ENCODE measurements at places on chromosomes 16 and 17.

DNA sequence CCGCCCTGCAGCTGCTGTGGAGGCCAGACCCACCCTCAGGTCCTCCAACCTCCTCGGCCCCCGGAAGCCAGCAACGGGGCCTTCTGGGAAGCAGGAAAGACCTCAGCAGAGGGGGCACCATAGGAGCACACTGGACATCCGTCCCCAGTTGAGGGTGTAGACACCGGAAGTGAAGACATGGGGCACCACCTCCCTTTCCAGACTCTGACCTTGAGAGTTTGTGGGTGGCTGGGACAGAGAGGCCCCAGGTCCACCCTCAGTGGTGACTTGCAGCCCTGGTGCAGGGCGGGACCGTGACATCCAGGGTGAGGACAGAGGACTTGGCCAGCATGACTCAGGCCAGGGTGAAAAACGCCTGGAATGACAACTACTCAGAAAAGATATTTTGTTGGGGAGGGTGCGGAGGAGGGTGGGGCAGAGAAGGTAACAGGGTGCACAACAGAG, 19.9 kb downstream of the CEP295NL start:
- no peak for DNase-seq

GRCh38 chr16:35599429-35600160, 2140.2 kb downstream of the TP53TG3F start:
- no peak for DNase-seq

DNA sequence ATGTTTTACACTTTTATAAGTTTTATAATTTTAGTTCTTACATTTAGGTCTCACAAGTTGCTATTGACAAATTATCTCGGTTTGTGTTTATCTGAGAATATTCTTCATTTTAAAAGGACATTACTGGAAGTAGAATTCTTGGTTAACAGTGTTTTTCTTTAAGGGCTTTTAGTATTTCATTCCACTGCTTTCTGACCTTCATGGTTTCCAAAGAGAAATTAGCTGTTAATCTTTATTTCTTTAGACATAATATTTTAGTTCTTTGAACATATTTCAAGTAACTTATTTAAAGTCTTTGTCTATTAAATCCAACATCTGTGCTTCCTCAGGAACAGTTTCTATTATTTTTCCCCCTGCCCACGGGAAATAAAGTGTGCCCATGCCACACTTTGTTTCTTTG, 240.1 kb upstream of the AXIN2 start:
- no peak for DNase-seq

DNA sequence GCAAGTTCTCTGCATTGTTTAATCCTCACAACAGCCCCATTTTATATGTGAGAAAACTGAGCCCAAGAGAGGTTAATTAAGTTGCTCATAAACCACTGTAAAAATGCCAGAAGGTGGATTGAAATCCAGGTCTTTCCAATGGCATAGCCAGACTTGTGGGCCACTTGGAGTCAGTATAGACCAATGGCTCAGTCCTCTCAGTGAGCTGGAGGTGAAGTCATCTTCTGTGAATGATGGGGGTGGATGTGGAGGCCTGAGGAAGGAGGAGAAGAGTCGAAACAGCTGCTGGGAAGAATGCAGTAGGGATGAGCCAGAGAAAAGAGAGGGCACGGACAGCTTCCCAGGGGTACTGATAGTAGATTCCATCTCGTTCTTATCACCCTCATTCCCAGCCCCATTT, 213.4 kb downstream of the SOX9 start:
- DNase-seq = no peak

DNA sequence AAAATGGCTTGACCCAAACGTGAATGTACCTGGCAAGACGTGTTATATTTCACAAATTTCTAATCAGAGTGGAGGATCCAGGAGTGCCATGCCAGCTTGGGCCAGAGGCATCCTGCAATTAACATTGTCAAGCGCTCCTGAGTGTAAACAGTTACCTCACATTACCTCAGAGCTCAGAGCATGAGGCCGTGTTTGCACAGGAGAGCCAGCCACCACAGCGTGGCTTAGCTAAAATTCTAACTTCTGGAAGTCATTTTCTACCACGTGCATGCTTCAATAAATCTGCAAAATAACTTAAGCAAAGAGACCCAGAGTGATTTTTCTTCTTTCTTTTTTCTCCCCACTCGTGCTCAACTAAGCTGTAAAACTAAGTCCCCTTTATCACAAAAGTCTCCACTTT, 769.0 kb downstream of the KCNJ2 start:
- no peak for DNase-seq

GRCh38 chr17:12348476-12348875, 317.2 kb upstream of the MYOCD start:
- no peak for DNase-seq

DNA sequence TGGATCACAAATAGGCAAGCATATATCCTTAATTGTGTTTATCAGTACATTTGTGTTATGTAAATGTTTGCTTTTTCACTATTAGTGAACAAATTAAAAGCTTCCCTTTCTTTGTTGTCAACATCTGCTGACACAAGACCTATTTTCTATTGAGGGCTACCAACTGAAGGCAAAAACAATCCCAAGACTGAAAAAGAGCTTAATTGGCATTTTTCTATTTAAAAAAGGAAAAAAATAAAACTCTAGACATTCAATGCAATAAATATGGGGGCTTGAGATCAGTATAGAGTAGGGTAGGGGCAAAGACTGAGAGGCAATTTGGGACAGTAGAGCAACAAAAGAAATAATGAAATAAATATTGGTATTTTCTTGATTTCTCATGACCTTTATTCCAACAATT, 24.2 kb downstream of the OMG start:
- no peak for DNase-seq

DNA sequence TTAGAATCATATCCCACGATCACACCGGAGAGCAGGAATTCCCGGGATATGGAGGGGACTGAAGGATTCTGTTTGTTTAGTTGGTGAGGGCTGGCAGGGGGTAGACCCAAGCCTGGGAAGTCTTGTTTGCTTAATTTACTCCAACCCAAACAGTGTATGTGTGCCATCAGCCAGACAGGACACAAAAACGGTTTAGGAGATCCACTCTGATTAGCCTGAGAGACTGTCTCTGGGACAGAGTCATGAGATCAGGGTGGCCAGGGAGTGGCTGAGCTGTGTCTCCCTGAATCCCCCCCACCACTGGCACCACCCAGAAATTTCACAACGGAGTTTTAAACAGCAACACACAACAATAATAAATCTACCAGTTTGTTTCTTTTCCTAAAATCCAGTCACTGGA, 127.0 kb downstream of the RBFOX3 start:
- no peak for DNase-seq

- peak; percentile 92 for DNase-seq
These were observed at the start of gene DDX42 for GRCh38 chr17:63774141-63774968. TSS of gene DDX42 (plus strand) at chr17:63774170. CDS start at chr17:63787050, 12,880 bp downstream.

DNA sequence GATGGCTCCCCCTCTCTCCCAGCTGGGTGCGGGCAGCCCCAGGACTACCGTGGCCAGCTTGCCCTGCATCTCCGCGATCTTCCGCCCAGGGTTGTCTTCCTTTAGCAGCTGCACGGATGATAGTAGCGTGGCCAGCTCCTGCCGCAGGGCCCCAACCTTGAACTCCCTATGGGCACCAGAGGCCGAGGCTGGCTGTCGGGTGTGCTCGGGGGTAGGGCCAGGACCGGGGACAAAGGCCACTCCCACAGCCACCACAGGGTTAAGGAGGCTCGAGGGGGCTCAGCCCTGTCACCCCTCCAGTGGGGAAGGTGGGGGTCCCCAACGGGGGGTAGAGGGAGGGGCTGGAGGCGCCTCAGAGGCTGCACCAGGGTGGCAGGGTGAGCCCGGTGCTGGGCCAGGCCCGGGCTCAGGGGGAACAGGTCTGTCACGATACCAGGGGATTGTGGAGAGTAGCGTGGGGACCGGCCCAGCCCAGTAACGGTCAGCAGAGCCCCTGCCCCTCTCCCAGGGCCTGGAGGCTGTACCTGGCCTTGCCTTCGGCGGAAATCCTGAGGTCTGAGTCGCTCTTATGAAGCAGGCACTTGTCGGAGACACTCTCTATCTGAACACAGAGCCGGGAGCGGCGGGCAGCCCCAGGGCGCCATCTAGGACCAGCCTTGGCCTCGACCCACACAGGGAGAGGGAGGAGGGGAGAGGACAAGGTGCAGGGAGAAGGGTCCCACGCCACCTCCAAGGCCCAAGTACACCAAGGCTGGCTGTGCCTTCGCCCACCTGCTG, 5.2 kb downstream of the PERCC1 start:
- no peak for DNase-seq

- no peak for DNase-seq
These were observed 213.4 kb downstream of the ZFHX3 start for GRCh38 chr16:72834499-72834898.

DNA sequence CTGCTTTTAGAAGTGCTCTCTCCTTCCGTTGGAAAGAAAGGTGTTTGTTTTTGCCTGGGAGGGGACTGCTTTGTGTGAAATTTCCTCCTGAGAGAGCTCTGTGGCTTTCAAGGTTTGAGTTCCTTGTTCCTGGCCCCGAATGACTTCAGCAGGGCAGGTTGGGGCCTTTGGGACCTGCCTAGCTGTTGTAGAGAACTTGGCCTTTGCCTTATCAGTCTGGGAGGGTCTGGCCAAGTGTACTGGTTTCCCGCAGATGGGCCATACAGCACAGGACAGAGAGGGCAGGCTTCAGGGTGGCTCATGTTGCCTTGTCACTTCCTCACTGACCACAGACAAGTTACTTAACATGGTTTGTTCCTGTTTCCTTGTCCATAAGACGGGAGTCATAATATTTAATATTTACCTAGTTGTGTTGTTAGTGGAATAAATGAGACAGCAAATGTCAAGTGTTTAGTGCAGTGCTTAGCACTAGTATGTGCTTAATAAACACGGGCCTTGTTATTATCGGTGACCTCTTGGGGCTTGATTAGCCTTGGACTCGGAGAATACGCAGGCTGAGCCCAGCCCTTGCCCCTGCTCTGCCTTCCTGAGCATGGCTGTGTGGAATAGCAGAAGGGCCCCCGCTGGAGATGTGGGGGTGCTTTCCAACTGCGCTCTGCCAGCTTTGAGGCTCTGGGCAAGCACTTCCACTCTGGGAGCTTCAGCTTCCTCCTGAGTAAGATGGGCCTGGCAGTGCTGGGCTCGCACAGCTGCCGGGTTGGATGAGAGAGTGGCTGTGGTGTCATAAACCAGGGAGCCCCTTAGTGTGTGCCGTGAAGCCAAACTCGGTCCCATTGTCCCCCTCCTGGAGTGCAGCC, 6.6 kb downstream of the PRSS8 start:
- DNase-seq = no peak

DNA sequence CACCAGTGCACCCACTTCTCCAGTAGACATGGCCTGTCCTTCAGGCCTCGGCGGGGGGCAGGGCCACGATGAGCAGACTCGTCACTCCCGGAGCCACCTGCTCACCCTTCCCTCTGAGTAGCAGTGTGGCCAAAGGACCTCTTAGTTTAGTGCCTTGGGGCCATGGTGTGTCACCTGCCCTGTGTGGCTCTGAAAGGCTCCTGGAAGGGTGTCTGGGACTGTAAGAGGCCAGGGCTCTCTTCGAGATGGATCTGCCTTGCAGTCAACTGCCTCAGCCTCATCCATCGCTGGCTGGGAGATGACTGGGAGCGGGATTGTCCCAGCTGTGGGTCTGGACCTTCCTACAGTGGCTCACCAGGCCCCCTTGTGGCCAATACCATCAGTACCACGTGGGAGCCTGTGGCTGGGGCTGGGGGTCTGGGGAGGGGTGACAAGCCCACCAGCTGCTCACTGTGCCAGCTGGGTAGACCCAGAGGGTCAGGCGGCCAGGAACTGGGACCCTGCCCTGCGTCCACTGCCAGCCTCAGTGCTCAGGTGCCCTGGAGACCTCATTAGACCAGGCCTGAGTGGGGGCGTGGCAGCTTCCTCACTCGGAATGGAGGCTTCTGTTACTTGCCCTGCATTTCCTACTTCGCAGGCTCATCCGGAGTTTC, 133.4 kb downstream of the OR1D5 start:
- peak; percentile 32 for DNase-seq

- DNase-seq = no peak
These were observed 181.3 kb downstream of the HS3ST3A1 start for GRCh38 chr17:13420418-13420826.

- DNase-seq = no peak
These were observed 204.8 kb upstream of the CPHXL start for GRCh38 chr16:75931043-75931442.

- no peak for DNase-seq
These were observed 595.2 kb downstream of the TOX3 start for GRCh38 chr16:51951668-51952298.

GRCh38 chr16:53891409-53892139, 187.6 kb downstream of the FTO start:
- no peak for DNase-seq

DNA sequence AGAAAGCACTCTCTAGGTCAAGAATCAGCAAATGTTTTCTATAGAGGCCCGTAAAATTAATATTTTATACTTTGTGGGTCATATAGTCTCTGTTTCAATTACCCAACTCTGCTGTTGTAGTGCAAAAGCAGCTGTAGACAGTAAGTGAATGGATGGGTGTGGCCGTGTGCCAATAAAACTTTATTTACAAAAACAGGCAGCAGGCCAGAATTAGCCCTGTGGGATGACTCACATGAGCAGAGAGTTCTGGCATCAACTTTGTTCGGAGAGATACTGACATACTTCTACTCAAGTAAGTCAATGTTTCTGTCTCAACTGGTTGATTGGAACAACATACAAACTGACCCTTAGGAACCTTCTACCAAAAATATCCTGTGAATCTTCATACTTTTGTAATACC, 616.2 kb downstream of the MAF start:
- no peak for DNase-seq

DNA sequence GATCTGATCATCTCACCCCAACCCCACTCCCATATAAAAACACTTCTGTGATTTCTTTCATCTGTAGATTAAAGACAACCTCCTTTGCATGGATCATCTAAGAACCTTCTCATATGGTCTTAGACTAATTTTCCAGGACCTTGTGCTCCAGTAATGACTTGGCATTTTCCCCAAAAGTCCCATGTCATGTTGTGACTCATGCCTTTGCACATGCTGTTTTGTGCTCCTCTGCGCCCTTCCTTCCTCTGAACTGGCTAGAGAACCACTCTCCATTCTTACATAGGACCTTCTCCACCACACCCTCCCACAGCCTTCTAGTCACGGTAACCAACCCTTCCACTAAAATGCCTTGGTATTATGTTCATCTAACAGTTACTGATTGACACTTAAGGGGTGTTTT, 99.5 kb upstream of the AXIN2 start:
- no peak for DNase-seq

DNA sequence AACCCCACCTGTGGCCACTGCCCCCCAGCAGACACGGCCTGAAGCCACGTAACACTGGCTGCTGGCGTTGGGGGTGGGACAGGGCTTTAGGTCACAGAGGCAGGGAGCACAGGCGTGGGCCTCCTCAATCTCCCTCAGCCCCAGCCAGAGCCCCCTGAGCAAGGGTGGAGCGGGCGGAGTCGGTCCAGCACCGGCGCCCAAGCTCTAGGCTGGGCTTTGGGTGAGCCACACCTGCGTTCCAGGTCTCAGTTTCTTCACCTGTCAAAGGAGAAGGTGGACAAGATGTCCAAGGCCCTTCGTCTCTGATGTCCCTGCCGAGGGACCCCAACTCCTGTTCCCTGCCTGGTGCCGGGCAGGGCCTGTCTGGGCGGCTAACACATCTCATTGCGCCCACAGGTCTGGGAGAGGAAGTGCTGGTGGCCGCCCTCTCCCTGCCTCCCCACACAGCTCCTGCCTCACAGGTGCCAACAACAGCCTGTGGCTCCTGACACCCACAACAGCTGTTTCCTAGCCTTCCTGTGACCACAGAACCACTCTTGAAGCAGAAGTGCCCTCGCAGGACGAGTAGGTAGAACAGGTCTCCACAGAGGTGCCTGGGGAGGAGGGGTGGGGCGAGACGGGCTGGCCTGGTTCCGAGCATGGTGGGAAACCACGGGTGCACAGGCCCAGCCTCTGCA, 12.0 kb downstream of the FAM83G start:
- no peak for DNase-seq

- no peak for DNase-seq
These were observed 129.2 kb downstream of the USP31 start for GRCh38 chr16:23020084-23020483.

GRCh38 chr17:49471089-49471683, 23.9 kb upstream of the NGFR start:
- DNase-seq = no peak
